Uterine smooth muscle cell (primary cell): ENCODE measurements at places on chromosomes 1 and 21. TPM values are rescaled to one million over a fixed set of nuclear protein-coding genes. Genes with fewer than 3 reads are reported as not detected.

COQ8A gene
- total RNA-seq = 4.9 and 7.4 TPM in 2 replicates

GPR37L1 gene
- not detected in 2 replicates for total RNA-seq

ANXA9 gene
- 1.1 and 1.3 TPM in 2 replicates for total RNA-seq

SPATA6 gene
- 3.4 and 4.9 TPM in 2 replicates for total RNA-seq

HTR6 gene
- under 0.01 TPM in 1 of 2 replicates, not detected in the other for total RNA-seq

S100A8 gene
- total RNA-seq = not detected in 2 replicates

CA6 gene
- total RNA-seq = not detected in 2 replicates

NMNAT1 gene
- 13.6 and 17.1 TPM in 2 replicates for total RNA-seq

OR2T33 gene
- total RNA-seq = not detected in 2 replicates

DMBX1 gene
- not detected in 2 replicates for total RNA-seq

CFAP45 gene
- 0.62 and 1.1 TPM in 2 replicates for total RNA-seq

MSH4 gene
- total RNA-seq = 0.11 and 0.25 TPM in 2 replicates

B3GALT2 gene
- under 0.01 and 0.12 TPM in 2 replicates for total RNA-seq

ANKRD45 gene
- under 0.01 and 1.1 TPM in 2 replicates for total RNA-seq

LCE2C gene
- total RNA-seq = not detected in 2 replicates

TNFRSF9 gene
- total RNA-seq = under 0.01 TPM in 1 of 2 replicates, not detected in the other

CYP4A11 gene
- not detected in 2 replicates for total RNA-seq

C8B gene
- not detected in 2 replicates for total RNA-seq

RNU1-3 gene
- under 0.01 and 2,224 TPM in 2 replicates for total RNA-seq

C1orf185 gene
- total RNA-seq = not detected in 2 replicates

ZCCHC17 gene
- 39.1 and 50.0 TPM in 2 replicates for total RNA-seq

CELF3 gene
- total RNA-seq = not detected in 2 replicates

DNM3 gene
- 1.1 and 2.1 TPM in 2 replicates for total RNA-seq

RBBP4 gene
- total RNA-seq = 104 and 105 TPM in 2 replicates

LYPD8 gene
- total RNA-seq = not detected in 2 replicates

LCE2B gene
- total RNA-seq = not detected in 2 replicates

SMCP gene
- 0.11 TPM in 1 of 2 replicates, not detected in the other for total RNA-seq

AZIN2 gene
- 4.7 and 8.0 TPM in 2 replicates for total RNA-seq

REN gene
- total RNA-seq = 0.62 and 0.77 TPM in 2 replicates

OR2T2 gene
- total RNA-seq = not detected in 2 replicates

HAO2 gene
- total RNA-seq = not detected in 2 replicates

MPZL1 gene
- total RNA-seq = 94.0 and 117 TPM in 2 replicates

RRP1 gene
- total RNA-seq = 16.7 and 26.2 TPM in 2 replicates

NHLH1 gene
- total RNA-seq = not detected in 2 replicates

SEMA6C gene
- 0.66 and 0.75 TPM in 2 replicates for total RNA-seq

RO60 gene
- total RNA-seq = 121 and 132 TPM in 2 replicates

IL20 gene
- total RNA-seq = 0.12 TPM in 1 of 2 replicates, not detected in the other

PDPN gene
- 1.5 and 15.9 TPM in 2 replicates for total RNA-seq

AKR7A3 gene
- 0.44 and 0.62 TPM in 2 replicates for total RNA-seq

PPIH gene
- total RNA-seq = 27.0 and 52.6 TPM in 2 replicates

SYCP1 gene
- not detected in 2 replicates for total RNA-seq

FRRS1 gene
- 40.3 and 54.1 TPM in 2 replicates for total RNA-seq

ARMH1 gene
- 0.11 and 0.87 TPM in 2 replicates for total RNA-seq

TMEM50A gene
- 102 and 113 TPM in 2 replicates for total RNA-seq

HAPLN2 gene
- total RNA-seq = not detected in 2 replicates

PTCH2 gene
- total RNA-seq = 0.12 and 0.22 TPM in 2 replicates

CYP4Z1 gene
- not detected in 2 replicates for total RNA-seq

KCND3 gene
- under 0.01 and 0.25 TPM in 2 replicates for total RNA-seq

TACSTD2 gene
- 0.11 and 0.12 TPM in 2 replicates for total RNA-seq

TMEM69 gene
- total RNA-seq = 9.1 and 11.0 TPM in 2 replicates

PTAFR gene
- total RNA-seq = 0.12 and 0.33 TPM in 2 replicates

PRELP gene
- total RNA-seq = 0.33 and 1.9 TPM in 2 replicates

NPR1 gene
- 1.1 and 4.1 TPM in 2 replicates for total RNA-seq
